ENCODE measurements at places on chromosomes 11 and 22.
A peak's percentile ranks its signal among the peaks of the same experiment; 100 is the strongest.

DNA sequence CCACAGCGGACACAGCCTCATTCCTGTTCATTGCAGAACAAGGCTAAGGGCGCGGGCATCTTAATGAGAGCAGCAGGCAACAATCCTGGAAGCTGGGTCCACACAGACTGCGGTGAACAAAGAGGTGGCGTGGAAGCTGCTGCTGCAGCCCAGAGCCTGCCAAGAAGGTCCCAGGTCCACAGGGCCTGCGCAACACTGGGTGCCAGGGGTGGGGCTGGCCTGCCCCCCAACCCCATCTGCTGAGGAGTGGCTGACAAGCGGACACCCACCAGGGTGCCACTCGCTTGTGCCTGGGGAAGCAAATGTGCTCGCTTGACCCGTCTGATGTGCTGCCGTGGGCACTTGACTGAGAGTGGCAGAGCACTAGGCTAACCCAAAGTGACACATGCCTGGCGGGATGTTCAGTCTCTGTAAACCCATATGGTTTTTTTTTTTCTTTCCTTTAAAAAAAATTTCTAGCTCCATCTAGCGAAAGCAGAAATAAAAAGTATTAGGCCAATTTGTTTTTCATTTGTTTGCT, 83.2 kb upstream of the PITPNB start:
- no peak for DNase-seq

- peak; percentile 78 for DNase-seq
Measured at GRCh38 chr11:10908215-10908951, 50.5 kb upstream of the ZBED5 start.

- DNase-seq, result no peak
Measured at GRCh38 chr11:20731676-20732215, 62.4 kb downstream of the NELL1 start.

DNA sequence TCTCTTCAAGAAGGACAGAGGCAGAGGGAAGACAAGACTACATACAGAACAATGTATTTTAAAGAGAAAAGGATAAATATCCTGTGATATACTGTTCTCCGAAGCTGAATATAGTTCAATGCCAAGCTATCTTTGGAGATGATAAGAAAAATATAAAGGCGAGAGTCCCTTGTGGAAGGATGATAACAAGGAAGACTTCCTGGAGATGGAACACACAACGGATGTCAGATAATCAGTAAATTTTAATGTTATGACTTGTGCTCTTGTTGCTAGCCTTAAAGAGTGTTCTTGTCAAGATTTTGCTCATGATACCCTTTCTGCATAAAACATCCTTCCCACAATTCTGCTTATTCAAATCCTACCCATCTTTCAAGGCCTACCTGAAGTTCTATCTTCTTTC, 6.8 kb upstream of the CTR9 start:
- DNase-seq, result no peak

- no peak for DNase-seq
Measured at GRCh38 chr11:126945319-126945718, 55.3 kb downstream of the KIRREL3 start.

DNA sequence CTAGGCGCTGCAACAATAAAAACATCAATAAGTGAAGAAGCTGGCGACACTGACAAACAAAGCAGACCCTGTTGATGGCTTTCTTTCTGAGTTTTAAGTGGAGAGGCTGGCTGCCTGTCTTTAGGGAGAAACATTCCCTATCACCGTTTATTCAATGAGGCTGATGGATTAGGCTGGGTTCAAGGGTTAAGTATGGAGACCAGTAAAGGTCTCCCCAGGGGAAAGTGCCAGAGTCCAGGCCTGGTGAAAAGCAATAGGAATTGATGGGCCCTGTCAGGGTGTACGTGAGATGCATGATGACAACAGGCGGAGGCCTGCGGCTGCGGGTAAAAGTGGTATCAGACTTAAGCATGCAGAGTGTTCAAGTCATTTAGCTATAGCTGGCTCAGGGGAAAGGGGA, 102.6 kb downstream of the ALX4 start:
- DNase-seq, result no peak

- DNase-seq, result peak; percentile 77
Measured at GRCh38 chr11:82682003-82682751, 51.5 kb downstream of the FAM181B start.

DNA sequence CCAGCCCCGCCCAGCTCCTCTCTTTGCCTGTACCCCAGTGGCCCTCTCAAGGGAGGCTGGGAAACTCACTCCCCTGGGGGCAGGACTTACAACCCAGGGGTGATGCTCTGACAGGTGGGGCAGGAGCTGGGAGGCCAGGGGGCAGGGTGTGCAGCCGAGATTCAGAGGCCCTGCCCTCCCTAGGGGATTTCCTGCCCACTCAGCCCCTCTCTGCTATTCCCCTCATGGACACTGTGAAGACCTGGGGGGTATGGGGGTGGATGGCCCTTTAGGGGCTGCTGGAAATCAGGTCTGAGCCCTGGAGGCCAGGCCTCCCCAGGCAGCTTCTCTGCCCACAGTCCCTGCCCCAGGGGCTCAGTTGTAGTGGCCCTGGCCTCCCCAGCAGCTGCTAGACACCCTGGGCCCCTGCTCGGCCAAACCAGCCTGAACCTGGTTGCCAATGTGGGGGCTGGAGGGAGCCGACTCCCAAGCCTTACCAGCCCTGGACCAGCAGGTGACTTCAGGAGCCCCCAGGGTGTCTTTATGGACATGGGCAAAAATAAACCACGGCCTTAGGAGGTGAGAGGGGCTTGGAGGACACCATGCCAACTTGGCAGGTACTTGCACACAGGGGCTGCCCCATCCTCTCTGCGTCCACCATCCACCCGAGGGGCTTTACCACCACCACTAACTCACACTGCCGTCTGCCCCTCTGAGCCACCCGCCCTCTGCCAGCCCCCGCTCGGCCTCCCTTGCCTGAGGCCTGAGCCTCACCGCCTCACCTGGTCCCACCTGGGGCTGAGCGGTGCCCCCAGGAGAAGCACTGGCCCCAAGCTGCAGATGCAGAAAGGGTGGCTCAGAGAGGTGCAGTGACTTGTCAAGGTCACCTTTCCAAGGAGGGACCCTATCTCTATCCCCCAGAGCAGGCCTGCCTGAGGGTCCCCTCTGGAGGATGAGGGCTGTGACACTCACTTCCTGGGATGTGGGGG, 2.8 kb upstream of the PHLDA2 start:
- DNase-seq, result no peak

GRCh38 chr11:6443269-6444003, 2.6 kb upstream of the HPX start:
- peak; percentile 43 for DNase-seq

- DNase-seq, result no peak
Measured at GRCh38 chr11:102325088-102325487, 7.8 kb downstream of the BIRC3 start.
